ENCODE measurements at places on chromosomes 3 and 15.

- no peak for DNase-seq
Observed at GRCh38 chr3:180416111-180416594, 185.8 kb upstream of the TTC14 start.

DNA sequence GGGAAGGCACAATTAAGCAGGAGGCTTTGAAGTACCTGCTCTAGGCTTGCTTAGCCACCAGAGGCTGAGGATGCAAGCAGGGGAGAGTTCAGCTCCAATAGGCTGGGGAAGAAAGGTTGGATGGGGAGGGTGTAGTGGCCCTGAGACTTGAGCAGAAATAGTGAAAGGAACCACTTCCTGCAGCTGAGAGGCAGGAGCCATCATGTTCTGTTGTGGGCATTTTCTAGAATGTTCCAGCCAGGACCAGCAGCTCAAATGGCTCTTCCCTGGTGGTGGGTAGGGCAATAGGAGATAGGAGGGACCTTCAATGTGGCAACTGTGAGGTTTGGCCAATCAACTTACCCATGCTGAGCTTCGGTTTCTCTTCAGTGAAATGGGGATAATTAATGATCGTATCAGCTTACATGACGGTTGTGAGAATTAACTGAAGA lies 79.1 kb upstream of the CGNL1 start:
- DNase-seq, result no peak

DNA sequence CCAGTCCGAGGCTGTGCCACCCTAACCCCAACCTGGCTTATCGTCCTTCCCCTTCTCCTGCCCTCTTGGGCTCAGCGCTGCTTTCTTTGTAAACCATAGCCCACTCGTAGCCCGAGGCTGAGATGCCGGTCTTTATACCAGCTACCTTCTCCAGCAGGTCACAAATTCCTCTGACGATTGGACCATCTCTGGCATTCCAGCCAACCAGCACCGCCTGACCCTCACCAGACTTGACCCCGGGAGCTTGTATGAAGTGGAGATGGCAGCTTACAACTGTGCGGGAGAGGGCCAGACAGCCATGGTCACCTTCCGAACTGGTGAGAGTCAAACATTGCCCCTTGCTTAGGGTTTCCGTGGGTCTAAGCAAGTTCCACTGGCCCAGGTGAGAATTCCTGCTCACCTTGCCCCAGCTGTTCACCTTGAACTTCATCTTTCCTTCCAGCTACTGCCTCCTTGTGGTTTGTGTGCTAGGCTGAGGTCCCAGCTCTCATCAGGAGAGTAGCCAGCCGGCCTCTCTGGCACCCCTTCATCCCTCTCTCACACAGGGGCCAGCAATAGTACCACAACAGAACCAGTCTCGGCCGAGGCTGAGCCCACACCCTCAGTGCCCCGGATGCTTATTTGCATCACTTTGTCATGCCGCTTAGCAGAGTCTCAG lies 66.7 kb downstream of the BOC start:
- no peak for DNase-seq

- no peak for DNase-seq
Observed at GRCh38 chr15:92907896-92908712, 8.0 kb downstream of the CHD2 start.

DNA sequence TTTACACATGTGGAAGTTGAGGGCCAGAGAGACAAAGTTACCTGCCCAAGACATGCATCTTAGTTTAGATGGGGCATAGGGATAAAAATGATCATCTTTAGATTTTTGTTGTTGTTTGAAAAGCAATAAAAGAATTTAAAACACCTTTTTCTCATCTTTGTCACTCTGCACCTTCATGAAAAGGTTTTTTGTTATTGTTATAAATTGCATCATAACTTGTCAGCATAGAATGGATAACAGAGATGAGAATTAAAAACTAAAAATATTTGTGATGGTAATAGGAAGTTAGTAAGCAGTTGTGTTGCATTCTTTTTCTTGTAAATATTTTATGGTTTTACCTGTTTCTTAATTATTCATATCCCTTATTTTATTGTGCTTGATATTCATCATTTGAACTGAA lies 13.4 kb upstream of the ZBTB47 start:
- no peak for DNase-seq

DNA sequence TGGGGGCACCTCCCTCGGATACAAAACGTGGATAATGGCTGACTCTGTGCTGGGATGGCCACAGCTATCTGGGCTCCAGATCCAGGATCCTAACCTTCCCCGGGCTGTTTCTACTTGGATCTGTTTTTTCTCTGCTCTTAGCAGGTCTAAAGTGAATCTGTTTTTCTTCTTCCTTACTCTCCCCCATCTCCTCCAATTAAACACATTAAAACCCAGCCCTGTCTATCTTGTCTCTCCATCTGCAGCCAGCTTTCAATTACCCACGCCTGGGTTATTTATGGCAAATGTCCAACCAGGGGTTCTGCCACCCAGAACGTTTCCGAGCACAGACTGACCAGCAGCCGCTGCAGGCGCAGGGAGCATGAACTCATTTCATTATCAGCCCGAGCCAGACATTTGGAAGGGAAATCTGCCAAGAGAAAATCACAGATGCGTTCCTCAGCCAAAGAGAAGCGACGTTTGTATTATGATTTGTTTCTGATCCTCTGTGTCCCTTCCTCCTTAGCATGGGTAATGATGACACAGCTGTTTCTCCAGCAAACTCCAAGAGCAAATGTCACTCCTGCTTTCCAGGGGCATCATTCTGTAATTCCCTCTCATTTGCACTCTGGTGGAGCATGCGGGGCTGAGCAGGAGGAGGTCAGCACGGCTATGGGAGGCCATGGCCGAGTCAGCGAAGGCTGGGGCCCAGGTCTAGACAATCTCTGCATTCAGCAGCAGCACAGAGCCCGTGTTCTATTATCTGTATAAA lies 42.0 kb downstream of the UMPS start:
- DNase-seq, result no peak

GRCh38 chr3:120101624-120102023 lies 7.4 kb upstream of the GSK3B start:
- no peak for DNase-seq

GRCh38 chr3:17038900-17039553 lies 154.3 kb downstream of the PLCL2 start:
- no peak for DNase-seq

DNA sequence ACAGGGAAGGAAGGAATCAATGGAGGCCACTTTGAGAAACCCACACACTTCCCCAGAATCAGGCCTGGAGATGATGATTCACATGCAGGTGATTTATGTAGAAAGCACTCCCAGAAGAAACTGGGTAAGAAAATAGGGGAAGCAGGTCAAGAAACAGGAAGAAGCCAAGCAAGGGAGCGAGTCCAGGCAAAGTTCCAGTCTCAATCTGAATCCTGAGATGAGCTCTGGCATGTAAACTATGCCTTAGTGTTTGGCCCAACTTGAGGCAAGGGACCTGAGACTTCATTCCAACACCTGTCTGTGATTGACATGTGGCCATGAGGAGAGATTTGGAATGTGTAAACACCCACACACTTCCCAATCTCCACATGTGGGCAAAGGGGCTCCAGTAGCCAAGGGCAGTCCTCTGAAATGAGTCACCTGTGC lies 61.6 kb upstream of the CTNNB1 start:
- DNase-seq, result no peak

- no peak for DNase-seq
Observed at GRCh38 chr15:39273717-39274411, 307.0 kb upstream of the THBS1 start.

DNA sequence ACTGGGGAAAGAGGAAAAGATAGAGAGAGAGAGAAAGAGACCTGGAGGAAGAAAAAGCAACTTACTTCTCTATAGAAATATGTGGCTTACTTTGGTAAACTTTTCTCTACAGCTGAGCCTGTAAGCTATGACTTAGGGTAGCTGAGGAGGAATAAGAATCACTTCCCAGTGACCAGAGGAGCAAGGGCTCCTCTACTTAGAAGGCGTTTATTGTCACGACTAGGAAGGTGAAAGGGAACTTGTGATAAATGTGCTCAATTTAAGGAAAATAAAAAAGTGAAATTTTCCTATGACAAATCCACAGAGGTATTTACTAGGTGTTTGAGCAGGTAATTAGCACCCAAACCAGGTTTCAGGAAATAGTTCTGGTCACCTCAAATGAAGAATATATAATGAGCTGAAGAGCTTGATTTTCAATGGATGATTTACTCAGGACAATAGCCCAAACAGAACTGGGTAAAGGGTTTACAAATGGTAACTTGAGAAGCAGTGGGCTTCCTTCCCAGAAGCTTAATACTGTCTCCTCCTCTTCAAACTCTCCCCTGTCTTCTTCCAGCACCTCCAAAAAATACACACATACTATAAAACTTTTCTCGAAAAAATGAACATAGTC lies 46.1 kb downstream of the SOX2 start:
- no peak for DNase-seq

DNA sequence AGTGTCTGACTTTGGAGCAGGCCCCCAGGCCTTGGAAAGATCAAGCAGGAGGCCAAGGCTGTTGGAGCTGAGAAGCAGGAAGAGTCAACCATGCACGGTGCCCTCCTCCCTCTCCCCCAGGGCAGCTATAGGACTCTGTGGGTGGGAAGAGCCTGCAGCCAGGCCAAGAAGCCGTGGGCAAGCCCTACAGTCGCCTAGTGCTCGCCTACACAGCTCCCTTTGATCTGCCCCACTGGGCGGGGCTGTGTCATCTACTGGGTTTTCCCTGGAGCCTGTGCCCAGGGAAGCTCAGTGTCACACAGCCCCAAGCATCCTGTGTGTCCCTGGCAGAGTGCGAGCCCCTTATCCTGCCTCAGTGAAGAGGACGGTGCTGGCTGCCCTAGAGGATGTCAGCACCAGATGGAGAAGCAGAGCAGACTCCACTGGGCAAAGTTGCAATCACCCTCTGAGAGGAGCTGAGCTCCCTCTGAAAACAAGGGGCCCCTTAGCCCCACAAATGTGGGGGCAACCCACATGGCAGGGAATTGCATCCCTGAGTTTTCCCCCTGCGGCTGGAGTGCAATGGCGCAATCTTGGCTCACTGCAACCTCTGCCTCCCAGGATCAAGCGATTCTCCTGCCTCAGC lies 72.2 kb downstream of the KLF13 start:
- no peak for DNase-seq

GRCh38 chr3:55691141-55691540 lies 204.0 kb upstream of the WNT5A start:
- no peak for DNase-seq

DNA sequence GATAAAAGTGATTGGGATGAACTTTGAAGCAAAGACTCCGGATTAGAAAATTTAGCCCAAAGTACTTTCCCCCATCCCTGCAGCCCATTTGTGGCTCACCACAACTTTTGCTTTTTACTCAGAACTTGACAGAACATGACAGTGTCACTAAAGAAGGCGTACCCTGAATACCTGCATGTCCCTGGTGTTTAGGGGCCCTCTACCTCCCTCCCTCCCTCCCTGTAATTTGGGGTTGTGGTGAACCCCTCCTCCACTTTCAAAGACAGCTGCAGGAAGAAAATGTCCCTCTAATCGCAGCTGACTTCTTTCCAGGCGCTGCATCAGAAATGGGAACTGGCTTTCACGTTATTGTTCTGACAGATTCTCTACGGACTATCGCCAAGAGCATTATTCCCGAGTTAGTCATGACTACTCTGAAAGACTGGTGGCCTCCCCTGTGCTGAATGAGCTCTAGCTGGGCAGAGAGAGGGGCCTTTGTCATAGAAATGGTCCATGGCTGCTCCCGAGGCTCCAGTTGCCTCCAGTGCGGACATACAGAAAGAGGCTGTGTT lies 93.2 kb upstream of the ARHGEF3 start:
- peak; percentile 22 for DNase-seq

- no peak for DNase-seq
Observed at GRCh38 chr15:62698646-62699045, 343.9 kb upstream of the TPM1 start.

DNA sequence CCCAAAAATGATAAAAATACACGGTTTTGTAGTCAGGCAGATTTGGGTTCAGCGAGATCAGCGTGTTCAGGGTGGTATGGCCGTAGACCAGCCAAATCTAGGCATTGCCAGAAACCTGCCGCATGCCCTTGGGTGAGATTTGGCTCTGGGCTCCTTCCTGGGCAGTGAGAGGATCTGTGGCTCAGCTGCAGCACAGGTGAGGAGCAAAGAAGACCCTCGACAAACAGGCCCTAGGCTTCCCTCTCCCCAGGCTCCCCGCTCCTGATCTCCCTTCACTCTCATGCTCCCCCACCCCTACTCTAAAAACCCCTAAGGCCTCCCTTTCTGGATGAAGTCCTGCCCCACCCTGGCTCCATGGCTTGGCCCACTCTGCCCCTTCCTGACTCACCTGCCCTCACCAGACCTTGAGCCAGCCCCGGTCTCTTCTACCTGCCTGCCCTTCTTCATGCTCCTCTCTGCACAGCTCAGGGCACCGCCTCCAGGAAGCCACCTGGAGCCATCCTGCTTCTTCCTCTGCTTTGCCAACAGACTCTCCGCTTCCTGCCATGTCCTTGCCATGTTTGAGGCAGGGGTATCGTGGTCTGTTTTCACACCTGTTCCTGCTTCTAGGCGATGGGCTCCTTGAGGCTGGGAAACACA lies 88.1 kb downstream of the CORO2B start:
- DNase-seq, result no peak

GRCh38 chr3:130711565-130712324 lies 34.9 kb downstream of the PIK3R4 start:
- DNase-seq, result no peak

- no peak for DNase-seq
Observed at GRCh38 chr3:142888099-142888480, 793 bp downstream of the PCOLCE2 start.

DNA sequence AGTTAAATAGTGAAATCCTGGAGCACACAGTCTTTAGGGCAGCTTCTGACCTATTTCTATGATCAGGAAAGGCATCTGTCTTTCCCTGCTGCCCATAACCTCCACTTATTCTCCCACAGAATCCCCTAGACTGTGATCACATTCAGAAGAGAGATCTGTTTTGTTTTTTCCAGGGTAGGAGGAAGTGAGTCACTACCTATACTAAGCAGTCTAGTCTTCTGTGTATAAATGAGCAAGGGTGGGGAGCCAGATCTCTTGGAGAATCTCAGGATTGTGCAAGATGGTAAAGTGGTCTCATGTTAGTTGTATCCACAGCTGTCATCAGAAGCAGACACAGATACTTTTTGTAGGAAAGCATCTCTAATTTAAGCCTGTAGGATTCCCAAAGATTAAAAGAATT lies 11.8 kb upstream of the FBXO22 start:
- no peak for DNase-seq

DNA sequence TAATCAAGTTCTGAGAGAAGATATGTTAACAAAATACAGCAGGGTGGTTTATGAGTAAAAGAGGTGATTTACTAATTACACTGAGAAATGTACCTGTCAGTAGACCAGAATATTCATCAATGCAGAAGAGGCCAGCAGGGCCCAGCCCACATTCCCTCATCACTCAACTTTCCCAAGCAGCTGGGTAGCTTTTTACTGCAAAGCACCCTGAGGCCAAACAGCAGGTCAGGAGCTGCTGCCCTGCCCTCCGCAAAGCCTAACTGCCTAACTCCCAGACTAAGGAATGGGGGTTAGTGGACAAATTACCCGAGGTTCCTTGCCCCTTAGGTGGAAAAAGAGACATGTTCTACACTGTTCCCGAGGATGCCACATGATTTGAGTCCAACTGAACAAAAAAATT lies 108.2 kb downstream of the TBL1XR1 start:
- DNase-seq, result no peak

- DNase-seq, result no peak
Observed at GRCh38 chr15:41546851-41547786, 3.1 kb upstream of the RPAP1 start.

All from GM18507 (cell line).